Effector memory CD8-positive, alpha-beta T cell (primary cell): ENCODE measurements at places on chromosomes 11 and 22.

DNA sequence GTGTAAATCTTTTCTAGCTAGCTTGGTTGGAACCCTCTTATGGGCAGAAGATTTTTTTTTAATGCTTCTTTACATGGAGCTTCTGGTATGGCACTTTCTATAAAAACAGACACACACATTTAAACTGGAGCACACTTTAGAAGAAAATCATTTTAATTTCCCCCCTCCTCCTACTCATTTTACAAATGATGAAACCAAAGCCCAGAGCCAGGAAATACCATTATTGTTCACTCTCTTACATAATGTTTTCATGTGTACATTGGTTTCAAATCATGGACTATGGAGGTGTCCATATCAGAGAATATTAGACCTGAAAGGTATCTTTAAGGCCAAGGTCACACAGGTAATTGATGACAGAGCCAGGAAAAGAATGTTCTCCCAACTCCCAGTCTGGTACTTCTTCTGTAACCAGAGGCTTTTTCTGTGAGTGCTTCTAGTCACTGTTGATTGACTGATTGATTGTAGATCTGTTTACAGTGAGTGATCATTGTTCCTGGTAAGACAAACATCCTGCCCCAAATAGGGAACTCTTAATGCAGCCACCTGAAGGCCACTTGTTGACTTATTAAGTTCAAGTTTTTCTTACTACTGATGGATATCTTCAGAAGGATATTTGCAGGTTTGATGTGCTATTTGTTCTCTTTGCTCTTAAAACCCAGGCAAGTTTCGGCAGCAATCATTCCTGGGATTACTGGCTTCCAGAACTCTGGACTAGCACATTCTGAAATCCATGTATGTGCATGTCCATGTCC, 26.8 kb upstream of the ME3 start:
- H3K27ac ChIP-seq = no peak overlapping the region
- no peaks in the 10 kb centered on the region for H3K36me3 ChIP-seq
- DNase-seq = no peak
- peaks cover 24% of the 10 kb centered on the region for H3K27me3 ChIP-seq

- DNase-seq = no peak
- H3K36me3 ChIP-seq = no peaks in the 10 kb centered on the region
- peaks cover 6% of the 10 kb centered on the region for H3K27me3 ChIP-seq
- no peaks in the 10 kb centered on the region for H3K4me1 ChIP-seq
- no peak overlapping the region for H3K4me3 ChIP-seq
These were observed 23.1 kb upstream of the FZD4 start for GRCh38 chr11:86978247-86978646.

- DNase-seq = no peak
- H3K4me1 ChIP-seq = peaks cover 8% of the 10 kb centered on the region
- H3K4me3 ChIP-seq = no peak overlapping the region
- no peaks in the 10 kb centered on the region for H3K36me3 ChIP-seq
- H3K27ac ChIP-seq = no peak overlapping the region
- H3K27me3 ChIP-seq = peaks cover 7% of the 10 kb centered on the region
These were observed 146.3 kb downstream of the SNX19 start for GRCh38 chr11:130769782-130770535.

DNA sequence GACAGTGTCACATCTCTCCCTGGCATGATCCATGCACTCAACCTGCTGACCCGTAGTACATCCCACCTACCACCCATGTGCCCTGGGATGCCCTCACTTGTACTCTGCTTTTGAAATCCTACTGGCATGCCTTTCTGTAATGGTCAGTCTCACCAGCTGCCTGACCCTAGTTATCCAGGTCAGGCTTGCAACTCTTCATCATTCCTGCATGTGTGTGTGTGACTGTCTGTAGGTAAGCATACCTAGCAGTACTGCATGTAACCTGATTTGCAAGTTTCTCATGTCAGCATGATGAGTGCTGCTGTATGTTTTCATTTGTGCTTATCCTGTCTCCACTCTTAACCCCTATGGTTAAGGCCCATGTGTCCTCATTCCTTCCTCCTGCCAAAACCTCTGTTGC, 202.0 kb upstream of the MTNR1B start:
- no peaks in the 10 kb centered on the region for H3K36me3 ChIP-seq
- no peak overlapping the region for H3K27ac ChIP-seq
- H3K4me3 ChIP-seq = no peak overlapping the region
- DNase-seq = no peak

DNA sequence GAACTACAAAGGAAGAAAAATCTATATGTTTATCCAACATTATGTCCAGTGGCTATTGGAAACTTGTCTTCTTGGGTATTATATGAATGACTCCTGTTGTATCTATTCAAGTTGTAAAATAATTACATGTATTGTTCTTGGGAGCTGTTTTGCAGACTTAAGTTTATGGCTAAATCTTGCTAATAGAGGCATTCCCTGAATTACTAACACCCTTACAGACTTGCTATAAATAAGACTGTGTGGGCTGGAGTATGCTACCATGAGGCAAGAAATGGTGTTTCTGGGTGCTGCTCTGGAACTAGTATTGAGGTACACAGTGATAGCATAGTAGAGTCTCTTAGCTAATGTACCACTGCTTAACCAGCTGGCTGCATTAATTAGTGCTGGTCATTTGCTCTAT, 155.1 kb downstream of the HIPK3 start:
- H3K27ac ChIP-seq = no peak overlapping the region
- DNase-seq = no peak
- no peak overlapping the region for H3K4me3 ChIP-seq
- no peaks in the 10 kb centered on the region for H3K4me1 ChIP-seq
- no peaks in the 10 kb centered on the region for H3K36me3 ChIP-seq

DNA sequence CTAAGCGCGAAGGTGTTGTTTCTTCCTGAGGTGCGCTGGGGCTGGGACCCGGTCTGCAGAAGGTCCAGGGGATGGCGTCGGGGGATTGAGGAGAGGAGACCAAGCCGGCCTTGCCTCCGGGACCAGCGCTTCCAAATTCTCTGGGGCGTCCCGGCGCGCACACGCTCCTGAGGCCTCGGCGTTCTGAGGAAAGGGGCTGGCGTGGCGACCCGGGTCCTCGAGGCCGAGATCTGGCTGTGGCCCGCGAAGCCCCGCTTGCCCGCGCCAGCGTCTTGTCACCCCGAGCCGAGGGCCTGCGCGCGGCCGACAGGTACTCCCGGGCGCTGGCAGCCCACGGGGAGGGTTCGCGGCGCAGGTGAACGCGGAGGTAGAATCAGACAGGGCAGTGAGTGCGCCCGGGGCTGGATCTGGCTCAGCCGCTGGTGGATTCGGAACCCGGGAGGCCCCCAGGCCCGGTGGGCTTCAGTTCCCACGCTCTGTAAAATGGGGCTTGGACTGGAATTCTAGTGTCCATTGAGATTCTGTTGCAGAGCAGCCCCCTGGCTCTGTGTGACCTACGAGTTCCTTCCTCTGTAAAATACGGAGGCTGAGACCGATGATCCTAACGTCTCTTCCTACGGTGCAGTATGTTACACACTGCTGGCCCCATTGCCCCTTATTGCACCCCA, 14.7 kb downstream of the SSH3 start:
- H3K4me1 ChIP-seq = peaks cover 20% of the 10 kb centered on the region
- no peaks in the 10 kb centered on the region for H3K27me3 ChIP-seq
- peak overlapping the region; percentile 87 for H3K4me3 ChIP-seq
- DNase-seq = no peak

- peak overlapping the region; percentile 97 for H3K27ac ChIP-seq
- H3K4me3 ChIP-seq = peak overlapping the region; percentile 97
- H3K27me3 ChIP-seq = no peaks in the 10 kb centered on the region
- H3K4me1 ChIP-seq = peaks cover 54% of the 10 kb centered on the region
- peak; percentile 32 for DNase-seq
These were observed 1.1 kb downstream of the SYTL2 start for GRCh38 chr11:85809863-85810262.

- H3K27me3 ChIP-seq = peaks cover 10% of the 10 kb centered on the region
- no peak overlapping the region for H3K27ac ChIP-seq
- H3K4me3 ChIP-seq = peak overlapping the region; percentile 59
- no peaks in the 10 kb centered on the region for H3K36me3 ChIP-seq
- H3K4me1 ChIP-seq = peaks cover 1% of the 10 kb centered on the region
These were observed 15.5 kb downstream of the TSKU start for GRCh38 chr11:76798671-76799065.
